Stomach (tissue), 19 donors: ENCODE measurements at places on chromosomes 12 and 14. TPM values are rescaled to one million over a fixed set of nuclear protein-coding genes. Genes with fewer than 3 reads are reported as not detected.

CLEC1A gene
- 0.58 TPM for total RNA-seq

DAD1 gene
- 51.3 TPM for total RNA-seq

ANGEL1 gene
- 20.3 TPM for total RNA-seq

NR1H4 gene
- 6.7 TPM for total RNA-seq

KRT83 gene
- total RNA-seq = not detected

PTPRB gene
- 13.0 TPM for total RNA-seq

SLC17A8 gene
- total RNA-seq = 1.7 TPM

GALNT8 gene
- total RNA-seq = 1.3 TPM

CARMIL3 gene
- 0.18 TPM for total RNA-seq

GYS2 gene
- total RNA-seq = not detected

KRT3 gene
- total RNA-seq = not detected

B3GNT4 gene
- total RNA-seq = 0.58 TPM

CSRP2 gene
- 50.9 TPM for total RNA-seq

CCDC38 gene
- total RNA-seq = not detected

IGFBP6 gene
- 22.6 TPM for total RNA-seq

KLHDC1 gene
- 20.2 TPM for total RNA-seq

IRAK3 gene
- 6.7 TPM for total RNA-seq

HOXC12 gene
- not detected for total RNA-seq

AQP6 gene
- total RNA-seq = 0.18 TPM

PPP1R1A gene
- total RNA-seq = 313 TPM

DNA sequence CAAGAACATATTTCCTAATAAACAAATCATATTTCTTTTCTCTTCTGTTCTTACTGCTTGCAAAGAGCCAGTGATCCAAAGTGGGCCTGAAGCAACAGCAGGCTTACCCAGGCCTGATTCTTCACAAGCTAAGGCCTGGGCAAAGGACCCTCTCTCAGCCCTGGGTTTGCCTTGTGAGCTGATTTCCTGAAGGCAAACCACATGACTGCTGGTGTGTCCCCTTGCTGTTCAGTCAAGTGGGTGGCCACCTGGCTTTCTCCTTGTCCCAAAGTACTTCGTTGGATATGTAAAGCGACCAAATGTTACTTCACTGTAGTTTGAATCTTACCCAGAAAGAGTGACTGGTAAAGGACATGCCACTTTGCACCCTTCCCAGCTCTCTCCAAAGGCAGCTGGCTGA is 392.9 kb downstream of the ZFP36L1 start:
- no peak for DNase-seq

- DNase-seq = no peak
Measured at GRCh38 chr12:1562813-1563407, 31.5 kb downstream of the FBXL14 start.

DNA sequence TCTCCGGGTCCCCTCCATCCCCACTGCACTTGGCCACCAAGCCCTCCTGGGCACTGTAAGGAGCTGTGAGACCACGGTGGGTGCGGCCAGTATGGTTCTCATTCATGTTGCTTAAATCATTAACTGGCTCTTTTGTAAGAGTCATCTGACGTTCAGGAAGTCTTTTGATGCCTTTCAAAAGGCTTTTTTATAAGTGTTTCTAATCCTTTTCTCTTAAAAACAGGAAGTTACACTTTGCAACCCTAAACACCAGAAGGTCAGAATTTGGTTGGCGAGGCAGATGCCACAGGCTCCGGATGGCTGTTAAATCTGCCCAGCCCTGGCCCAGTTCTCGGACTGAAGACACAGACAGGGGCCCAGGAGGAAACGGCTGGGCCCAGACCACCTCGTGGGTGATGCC is 26.1 kb upstream of the DIO3 start:
- DNase-seq = peak; percentile 67

DNA sequence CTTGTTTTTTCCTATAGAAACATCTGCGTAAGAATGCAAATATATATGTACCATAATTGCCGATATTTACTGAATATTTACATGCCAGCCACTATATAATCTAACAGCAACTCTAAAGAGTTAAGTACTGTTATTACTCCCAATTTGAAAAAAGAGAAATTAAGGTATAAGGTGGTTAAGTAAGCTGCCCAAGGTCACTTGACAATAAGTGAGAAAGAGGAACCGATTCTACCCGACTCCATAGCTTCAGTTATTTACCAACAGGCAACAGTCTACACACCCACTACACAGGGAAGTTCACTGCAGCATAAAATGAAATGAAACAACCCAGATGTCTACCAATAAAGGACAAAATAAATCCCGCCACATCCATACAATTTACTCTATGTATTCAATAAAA is 1.1 kb downstream of the MIS18BP1 start:
- peak; percentile 62 for DNase-seq

DNA sequence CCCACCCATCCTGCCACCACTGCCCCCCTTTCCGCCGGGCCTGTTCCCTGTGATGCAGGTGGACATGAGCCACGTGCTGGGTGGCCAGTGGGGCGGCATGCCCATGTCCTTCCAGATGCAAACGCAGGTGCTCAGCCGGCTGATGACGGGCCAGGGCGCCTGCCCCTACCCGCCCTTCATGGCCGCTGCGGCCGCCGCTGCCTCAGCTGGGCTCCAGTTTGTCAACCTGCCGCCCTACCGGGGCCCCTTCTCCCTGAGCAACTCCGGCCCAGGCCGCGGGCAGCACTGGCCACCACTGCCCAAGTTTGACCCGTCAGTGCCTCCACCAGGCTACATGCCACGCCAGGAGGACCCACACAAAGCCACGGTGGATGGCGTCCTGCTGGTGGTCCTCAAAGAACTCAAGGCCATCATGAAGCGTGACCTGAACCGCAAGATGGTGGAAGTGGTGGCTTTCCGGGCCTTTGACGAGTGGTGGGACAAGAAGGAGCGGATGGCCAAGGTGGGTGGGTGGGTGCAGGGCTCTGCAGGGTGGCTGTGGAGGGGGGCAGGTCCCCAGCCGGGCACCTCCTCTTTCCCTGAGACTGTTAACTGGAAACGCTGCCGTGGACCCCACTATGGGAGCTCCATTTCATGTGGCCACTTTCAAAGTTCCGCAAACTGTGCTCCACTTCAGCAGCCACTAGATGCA is 10.8 kb downstream of the SETD1B start:
- peak; percentile 6 for DNase-seq

DNA sequence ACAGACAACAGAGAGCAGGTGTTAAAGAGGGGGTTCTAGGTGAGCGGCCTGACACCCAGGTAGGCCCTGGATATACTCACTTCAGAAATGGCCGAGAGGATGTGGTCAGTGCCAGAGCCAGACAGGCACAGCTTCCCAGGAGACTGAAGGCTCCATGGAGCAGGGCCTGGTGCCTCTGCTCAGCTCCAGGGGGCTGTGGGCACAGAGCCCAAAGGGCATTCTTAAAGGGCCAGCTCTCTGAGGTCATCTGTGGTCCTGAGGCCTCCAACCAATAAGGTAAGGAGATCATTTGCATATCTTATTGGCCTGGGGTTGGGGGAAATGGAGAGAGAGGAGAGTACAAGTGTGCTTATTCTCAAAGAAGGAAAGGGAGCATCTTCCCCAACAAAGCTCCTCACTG is 9.7 kb upstream of the PCK2 start:
- DNase-seq = no peak

GRCh38 chr14:92448786-92449185 is 64.8 kb upstream of the RIN3 start:
- DNase-seq = no peak

DNA sequence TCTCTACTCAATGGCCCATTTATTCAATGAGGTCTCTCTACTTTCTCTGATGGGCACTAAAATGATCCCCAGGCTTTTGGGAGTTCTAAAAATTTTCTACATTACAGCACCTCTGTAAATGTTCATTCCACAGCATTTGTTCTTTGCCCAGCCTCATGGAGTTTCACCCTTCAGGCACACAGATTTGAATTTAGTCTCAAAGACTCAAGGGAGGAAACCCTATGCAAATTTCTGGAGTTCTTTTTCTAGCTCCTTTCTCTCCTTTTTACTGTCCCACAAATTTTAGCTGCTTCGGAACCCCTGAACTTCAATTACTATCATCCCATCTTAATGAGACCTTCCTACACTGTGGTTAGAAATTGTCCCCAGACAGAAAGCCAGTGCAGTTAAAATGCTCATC is 17.5 kb upstream of the RAB21 start:
- DNase-seq = no peak

DNA sequence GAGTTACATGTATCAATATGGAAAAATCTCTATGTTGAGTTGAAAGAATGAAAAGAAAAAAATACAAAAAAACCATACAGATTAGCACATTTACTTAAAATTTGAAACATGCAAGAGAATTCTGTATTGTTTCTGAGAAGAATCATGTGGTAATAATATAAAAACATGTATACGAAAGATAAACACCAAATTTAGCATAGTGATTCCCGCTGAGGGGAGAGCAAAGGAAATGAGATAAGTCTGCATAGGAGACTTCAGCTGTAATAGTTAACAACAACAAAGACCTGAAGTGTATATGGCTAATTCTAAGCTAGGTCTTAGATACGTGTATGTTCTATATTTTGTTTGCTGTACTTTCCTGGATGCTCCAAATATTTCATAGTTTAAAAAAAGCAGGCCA is 46.5 kb downstream of the FNTB start:
- no peak for DNase-seq

DNA sequence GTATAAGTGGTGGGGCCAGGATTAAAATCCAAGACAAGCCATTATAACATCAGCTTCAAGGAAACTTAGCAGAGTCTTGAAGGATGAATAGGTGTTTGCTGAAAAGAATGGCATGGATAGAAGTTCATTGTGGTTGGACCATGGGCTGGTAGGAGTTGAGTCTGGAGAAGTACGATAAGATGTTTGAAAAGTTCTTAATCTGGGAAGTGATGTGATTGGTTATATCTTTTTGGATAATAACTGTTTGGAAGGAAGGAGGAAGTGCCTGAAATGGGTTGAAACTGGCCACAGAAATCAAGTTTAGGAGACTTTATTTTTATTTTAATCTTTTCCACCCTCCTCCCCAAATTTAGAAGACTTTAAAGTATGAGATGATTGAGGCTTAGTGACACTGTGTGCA is 4.9 kb downstream of the DENR start:
- DNase-seq = no peak

DNA sequence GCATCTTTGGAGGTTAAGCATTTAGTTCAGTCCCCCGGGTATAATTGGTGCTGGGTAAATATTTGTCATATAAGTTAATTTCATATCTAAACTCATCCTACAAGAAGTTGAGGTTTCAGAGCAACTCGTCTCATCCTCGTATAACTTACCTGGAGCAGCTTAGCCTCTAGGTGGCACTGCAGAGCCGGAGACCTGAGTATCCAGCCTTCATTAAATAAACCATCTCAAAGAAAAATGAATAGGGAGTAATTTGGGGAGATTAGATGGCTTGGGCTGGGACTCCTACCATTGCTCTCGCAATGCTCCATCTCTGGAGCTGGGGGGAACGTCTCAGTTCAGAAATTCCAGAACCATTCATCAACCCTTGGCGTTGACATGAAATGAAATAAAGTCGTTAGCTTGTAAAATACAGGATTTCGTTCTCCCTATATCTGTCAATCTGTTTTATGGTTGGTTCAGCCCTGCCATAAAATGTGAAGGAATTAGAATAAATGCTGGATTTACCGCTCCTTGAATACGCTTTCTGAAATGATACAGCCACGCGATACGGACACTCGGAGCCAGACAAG is 122.9 kb upstream of the TMEM132D start:
- DNase-seq = peak; percentile 35

DNA sequence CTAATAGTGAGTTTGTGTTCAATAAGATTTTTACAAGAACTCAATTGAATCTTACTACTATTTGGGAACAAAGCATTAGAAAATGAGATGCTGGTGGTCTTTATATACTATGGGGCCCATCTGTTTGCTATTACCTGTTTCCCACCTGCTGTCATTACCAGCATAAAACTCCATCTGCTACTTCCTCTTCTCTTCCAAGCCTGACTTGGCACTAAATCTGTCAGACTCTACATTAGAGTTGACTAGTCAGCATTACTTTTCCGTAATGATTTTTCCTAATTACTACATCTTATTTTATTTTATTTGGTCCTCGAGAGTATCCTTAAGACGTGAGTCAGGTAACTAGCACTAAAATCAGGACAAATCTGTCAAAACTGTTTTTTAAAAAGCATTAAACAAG is 68.1 kb upstream of the KRR1 start:
- DNase-seq = no peak

- no peak for DNase-seq
Measured at GRCh38 chr12:561908-562593, 101.2 kb downstream of the NINJ2 start.

DNA sequence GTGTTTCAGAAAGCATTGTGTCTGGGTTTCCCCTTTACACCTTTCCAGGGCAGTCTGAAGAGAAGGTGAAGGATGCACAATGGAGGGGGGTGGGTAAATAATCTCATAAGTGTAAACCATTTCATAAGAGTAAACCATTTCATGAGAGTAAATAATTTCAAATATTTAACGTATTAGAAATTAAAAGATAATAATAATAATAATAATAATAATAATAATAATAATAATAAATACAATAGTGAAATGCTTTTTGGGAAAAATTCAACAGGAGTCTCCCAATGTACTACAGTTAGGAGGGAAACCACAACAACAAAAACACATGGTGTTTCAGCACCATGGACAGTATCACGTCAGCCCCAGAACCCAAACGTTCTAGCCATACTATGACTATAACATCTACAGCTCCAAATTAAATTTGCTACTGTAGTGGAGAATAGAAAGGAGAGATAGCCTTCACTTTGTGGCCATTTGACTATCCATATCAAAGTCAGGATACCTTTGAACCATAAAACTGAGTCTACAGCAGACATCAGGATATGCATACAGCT is 691.8 kb downstream of the BCL11B start:
- no peak for DNase-seq
